ENCODE measurements at places on chromosomes 16 and 17. TPM values are rescaled to one million over a fixed set of nuclear protein-coding genes. Genes with fewer than 3 reads are reported as not detected.
A peak's percentile ranks its signal among the peaks of the same experiment; 100 is the strongest.

GRCh38 chr16:52407778-52408177 lies 139.2 kb downstream of the TOX3 start:
- no peak overlapping the region for H3K27ac ChIP-seq
- no peaks in the 10 kb centered on the region for H3K4me1 ChIP-seq
- H3K36me3 ChIP-seq = no peaks in the 10 kb centered on the region
- H3K27me3 ChIP-seq = no peaks in the 10 kb centered on the region
- no peak overlapping the region for H3K4me3 ChIP-seq

DNA sequence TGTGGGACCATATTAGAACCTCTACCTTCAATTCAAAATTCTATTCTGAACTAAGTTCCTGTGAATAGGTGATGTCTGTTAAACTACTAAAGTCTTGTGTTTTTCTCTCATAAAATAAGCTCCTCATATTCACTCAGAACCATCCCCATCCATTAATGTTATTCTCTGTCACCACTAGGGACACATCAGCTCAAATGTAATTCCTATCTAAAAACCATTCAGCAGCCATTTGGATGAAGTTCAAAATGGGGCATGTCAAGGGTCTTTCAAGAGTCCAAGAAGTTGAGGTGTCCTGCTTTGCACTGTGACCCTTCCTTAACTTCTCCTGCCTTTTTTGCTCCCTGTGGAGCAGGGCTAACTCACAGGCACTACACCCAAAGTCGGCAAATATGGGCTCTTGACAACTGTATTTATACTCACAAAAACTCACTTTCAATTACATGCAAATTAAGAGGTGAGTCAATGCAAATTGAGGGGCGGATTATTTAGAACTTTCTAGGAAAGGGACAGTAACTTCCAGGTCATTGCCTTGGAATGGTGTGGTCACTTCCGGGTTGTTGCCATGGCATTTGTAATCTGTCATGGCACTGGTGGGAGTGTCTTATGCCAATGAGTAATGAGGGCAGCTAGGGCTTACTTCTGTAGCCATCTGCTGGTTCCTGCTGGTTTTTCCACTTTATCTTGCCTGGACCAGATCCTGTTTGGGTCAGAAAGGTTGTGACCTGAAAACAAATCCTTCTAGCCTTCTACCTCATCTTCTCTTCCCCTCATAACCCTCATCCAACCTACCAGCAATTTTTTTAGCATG lies 128.2 kb upstream of the COX10 start:
- no peak for DNase-seq
- no peak overlapping the region for H3K4me3 ChIP-seq
- no peak overlapping the region for H3K27ac ChIP-seq
- H3K4me1 ChIP-seq = peaks cover 8% of the 10 kb centered on the region
- H3K36me3 ChIP-seq = peaks cover 1% of the 10 kb centered on the region

- no peak overlapping the region for H3K4me3 ChIP-seq
- DNase-seq = peak; percentile 12
- H3K4me1 ChIP-seq = no peaks in the 10 kb centered on the region
- H3K27me3 ChIP-seq = no peaks in the 10 kb centered on the region
- H3K36me3 ChIP-seq = no peaks in the 10 kb centered on the region
Observed at GRCh38 chr17:17315142-17315821, 12.1 kb downstream of the NT5M start.

GRCh38 chr17:29677824-29678223 lies 55.1 kb upstream of the CORO6 start:
- peaks cover 2% of the 10 kb centered on the region for H3K36me3 ChIP-seq
- H3K27ac ChIP-seq = no peak overlapping the region
- H3K27me3 ChIP-seq = no peaks in the 10 kb centered on the region
- no peak for DNase-seq

DNA sequence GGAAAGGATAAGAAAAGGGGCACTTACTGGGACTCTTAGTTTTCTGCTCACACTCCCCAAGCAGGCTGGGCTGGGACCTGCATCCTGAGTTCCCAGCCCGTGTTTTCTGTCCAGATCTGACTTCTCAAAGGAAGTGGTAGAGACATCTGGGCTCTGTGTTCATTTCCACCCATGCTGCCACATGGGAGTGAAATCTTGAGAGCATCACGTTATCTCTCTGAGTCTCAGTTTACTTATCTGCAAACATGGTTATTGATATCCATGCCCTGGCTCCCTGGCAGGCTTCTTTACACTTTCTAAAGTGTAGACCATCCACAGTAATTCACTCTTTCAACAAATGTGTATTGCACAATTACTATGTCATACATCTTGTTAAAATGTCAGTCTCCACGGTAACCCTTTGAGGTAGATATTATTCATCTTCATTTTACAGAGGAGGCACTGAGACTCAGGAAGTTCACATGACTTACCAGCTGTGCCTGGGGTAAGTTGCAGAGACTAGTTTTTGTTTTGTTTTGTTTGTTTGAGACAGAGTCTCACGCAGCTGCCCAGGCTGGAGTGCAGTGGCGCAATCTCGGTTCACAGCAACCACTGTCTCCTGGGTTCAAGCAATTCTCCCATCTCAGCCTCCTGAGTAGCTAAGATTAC lies 3.4 kb downstream of the ZNF688 start:
- no peak overlapping the region for H3K4me3 ChIP-seq
- DNase-seq = no peak
- no peaks in the 10 kb centered on the region for H3K27me3 ChIP-seq
- no peaks in the 10 kb centered on the region for H3K36me3 ChIP-seq

The SCN4A gene
- not detected for total RNA-seq

Measured in chondrocyte (in vitro differentiated cells).